ENCODE measurements at places on chromosomes 2 and 18. TPM values are rescaled to one million over a fixed set of nuclear protein-coding genes. Genes with fewer than 3 reads are reported as not detected.
A peak's percentile ranks its signal among the peaks of the same experiment; 100 is the strongest.

Gene FBXO36
- 7.1 TPM for total RNA-seq

Gene ZBTB14
- 17.3 TPM for total RNA-seq

Gene ANKRD29
- 23.5 TPM for total RNA-seq

Gene C1D
- total RNA-seq: 31.7 TPM

Gene SIX2
- 1.1 TPM for total RNA-seq

Gene DCTN1
- 403 TPM for total RNA-seq

Gene SH3BP4
- 88.5 TPM for total RNA-seq

Gene AQP12B
- not detected for total RNA-seq

Gene HRH4
- total RNA-seq: 0.39 TPM

Gene IL1B
- total RNA-seq: 0.63 TPM

Gene CACNB4
- 82.2 TPM for total RNA-seq

Gene ALLC
- total RNA-seq: 18.5 TPM

Gene PLEKHM3
- 21.9 TPM for total RNA-seq

DNA sequence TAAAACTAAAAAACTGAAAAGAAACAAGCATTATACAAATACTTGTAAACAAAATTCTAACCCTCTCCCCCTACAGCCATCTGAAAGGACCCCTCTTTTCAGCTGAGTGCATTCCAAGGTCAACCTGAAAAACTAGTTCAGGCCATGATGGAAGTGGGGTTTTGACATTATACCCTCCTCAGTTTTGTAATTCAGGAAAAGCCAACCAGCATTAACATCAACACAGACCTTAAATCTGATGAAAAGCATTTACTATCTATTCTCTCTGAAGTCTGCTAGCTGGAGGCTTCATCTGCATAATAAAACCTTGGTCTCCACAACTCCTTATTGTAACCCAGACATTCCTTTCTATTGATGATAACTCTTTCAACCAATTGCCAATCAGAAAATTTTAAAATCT, 302.2 kb downstream of the CNTNAP5 start:
- no peaks in the 10 kb centered on the region for H3K4me1 ChIP-seq
- no peaks in the 10 kb centered on the region for H3K27me3 ChIP-seq
- no peak overlapping the region for H3K27ac ChIP-seq

- H3K4me3 ChIP-seq: no peak overlapping the region
- no peaks in the 10 kb centered on the region for H3K4me1 ChIP-seq
- no peak overlapping the region for H3K27ac ChIP-seq
- H3K36me3 ChIP-seq: no peaks in the 10 kb centered on the region
Observed at GRCh38 chr2:226622484-226622883, 177.1 kb downstream of the IRS1 start.

- H3K27me3 ChIP-seq: no peaks in the 10 kb centered on the region
- H3K4me1 ChIP-seq: no peaks in the 10 kb centered on the region
- DNase-seq: no peak
- H3K27ac ChIP-seq: no peak overlapping the region
Observed at GRCh38 chr2:36919041-36919837, 47.1 kb downstream of the STRN start.

- H3K27ac ChIP-seq: no peak overlapping the region
- H3K4me3 ChIP-seq: no peak overlapping the region
- peak; percentile 37 for DNase-seq
Observed at GRCh38 chr2:73295751-73296400, 2.5 kb upstream of the EGR4 start.

GRCh38 chr2:173969886-173970285, 4.7 kb upstream of the SP3 start:
- H3K4me3 ChIP-seq: no peak overlapping the region
- no peak for DNase-seq
- no peaks in the 10 kb centered on the region for H3K36me3 ChIP-seq
- no peak overlapping the region for H3K27ac ChIP-seq

GRCh38 chr18:53503914-53504441, 720.5 kb downstream of the MBD2 start:
- no peak overlapping the region for H3K4me3 ChIP-seq
- H3K36me3 ChIP-seq: no peaks in the 10 kb centered on the region
- no peaks in the 10 kb centered on the region for H3K4me1 ChIP-seq

DNA sequence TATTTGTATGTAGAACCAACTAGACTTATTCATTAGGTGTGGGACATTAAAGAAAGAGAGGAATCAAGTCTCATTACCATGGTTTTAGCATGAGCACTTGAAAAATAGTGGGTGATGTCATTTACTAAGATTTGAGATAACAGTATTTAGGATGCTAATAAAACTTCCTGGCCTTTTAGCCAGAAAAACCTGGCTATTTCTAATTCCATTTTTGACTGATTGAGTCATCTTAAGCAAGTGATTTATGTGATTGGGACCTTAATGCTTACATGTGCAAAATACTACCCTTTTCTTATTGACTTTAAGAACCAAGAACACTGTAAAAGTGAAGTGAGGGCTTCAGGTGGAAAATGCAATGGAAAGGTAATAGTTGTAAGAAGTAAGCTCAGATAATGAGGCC, 196.8 kb upstream of the SESTD1 start:
- no peak overlapping the region for H3K27ac ChIP-seq
- no peak for DNase-seq
- H3K4me1 ChIP-seq: no peaks in the 10 kb centered on the region
- no peaks in the 10 kb centered on the region for H3K27me3 ChIP-seq

- H3K4me3 ChIP-seq: no peak overlapping the region
- no peaks in the 10 kb centered on the region for H3K27me3 ChIP-seq
Observed at GRCh38 chr18:39019989-39020388, 1454.4 kb upstream of the CELF4 start.

DNA sequence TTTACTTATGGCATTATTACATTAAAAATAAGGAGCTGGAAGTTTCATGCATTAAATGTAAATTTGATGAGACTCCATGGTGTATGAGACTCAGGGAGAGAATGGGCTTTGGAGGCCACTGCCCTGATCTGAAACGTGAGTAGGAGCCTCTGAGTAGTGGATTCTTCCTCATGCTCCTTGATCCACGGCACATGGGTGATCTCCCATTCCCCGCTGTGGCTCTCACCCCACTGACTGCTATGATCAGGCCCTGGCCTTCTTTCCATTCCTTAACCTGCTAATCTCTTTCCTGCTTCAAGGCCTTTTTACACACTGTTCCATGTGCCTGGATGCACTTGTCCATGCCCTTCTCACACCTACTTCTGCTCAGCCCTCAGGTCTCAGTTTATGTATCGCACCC, 68.4 kb downstream of the SMAD7 start:
- H3K4me1 ChIP-seq: no peaks in the 10 kb centered on the region
- no peaks in the 10 kb centered on the region for H3K27me3 ChIP-seq
- H3K36me3 ChIP-seq: no peaks in the 10 kb centered on the region
- H3K4me3 ChIP-seq: no peak overlapping the region

GRCh38 chr18:44799382-44799906, 118.8 kb downstream of the SETBP1 start:
- H3K4me3 ChIP-seq: no peak overlapping the region
- no peak overlapping the region for H3K27ac ChIP-seq
- H3K36me3 ChIP-seq: no peaks in the 10 kb centered on the region
- no peak for DNase-seq

- DNase-seq: no peak
- no peaks in the 10 kb centered on the region for H3K27me3 ChIP-seq
- H3K4me3 ChIP-seq: no peak overlapping the region
- H3K4me1 ChIP-seq: no peaks in the 10 kb centered on the region
- no peak overlapping the region for H3K27ac ChIP-seq
- H3K36me3 ChIP-seq: no peaks in the 10 kb centered on the region
Observed at GRCh38 chr2:15825276-15825980, 114.9 kb upstream of the MYCN start.

DNA sequence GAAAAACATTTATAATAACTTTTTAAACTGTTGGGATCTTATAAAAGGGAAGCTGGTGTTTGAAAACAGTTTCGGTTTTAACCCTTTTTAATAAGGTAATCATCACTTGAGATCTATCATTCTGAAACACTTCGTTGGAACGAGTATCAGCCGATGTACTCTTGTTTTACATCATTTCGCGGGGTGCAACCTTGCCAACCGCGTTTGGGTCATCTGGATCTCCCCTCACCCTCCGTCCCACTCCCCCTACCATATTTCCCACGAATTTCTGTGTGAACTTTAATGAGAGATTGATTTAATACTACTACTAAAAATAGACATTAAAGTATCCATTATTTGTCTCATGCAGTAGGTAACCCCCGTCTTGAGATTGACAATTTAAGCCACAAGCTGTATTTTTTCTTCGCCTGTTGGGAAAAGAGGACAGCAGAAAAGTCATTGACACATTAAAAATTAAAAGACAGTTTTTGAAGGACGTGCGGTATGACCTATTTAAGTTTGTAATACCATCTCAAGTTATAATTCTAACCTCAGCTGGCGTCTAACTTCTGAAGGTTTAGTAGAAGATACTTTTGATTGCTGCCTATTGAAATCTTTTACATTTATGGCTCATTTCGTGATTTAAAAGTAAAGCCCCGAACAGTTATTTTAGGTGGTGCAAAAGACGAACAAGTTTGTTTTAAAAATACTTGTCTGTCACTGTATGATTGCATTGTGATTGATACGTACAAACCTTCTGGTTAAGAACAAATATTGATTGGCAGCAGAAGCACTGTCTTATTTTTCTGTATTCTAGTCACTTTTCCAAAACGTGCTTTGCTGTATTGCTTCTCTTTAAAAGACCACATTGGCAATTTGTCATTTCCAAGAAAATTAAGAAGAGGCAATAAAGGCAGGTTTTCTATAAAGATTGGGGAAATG, 1.5 kb downstream of the CREB1 start:
- H3K27me3 ChIP-seq: no peaks in the 10 kb centered on the region
- H3K4me1 ChIP-seq: peaks cover 37% of the 10 kb centered on the region
- peak overlapping the region; percentile 98 for H3K27ac ChIP-seq
- H3K4me3 ChIP-seq: peak overlapping the region; percentile 71

DNA sequence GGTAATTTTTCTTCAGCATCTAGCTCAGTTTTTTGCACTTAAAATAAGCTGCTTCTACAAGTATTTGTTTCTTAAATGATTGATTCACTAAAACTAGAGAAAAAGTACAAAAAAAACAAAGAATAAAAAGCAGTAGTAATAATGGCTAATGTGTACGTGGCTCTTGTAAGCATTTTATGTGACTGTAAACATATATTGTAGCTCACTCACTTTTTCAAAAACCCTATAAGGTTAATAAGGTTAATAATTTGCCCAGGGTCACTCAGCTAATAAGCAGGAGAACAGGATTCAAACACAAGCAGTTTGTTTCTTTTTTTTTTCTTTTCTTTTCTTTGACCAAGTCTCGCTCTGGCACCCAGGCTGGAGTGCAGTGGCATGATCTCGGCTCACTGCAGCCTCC, 67.5 kb downstream of the RMDN2 start:
- H3K27ac ChIP-seq: no peak overlapping the region
- no peaks in the 10 kb centered on the region for H3K27me3 ChIP-seq
- no peaks in the 10 kb centered on the region for H3K4me1 ChIP-seq

- H3K4me1 ChIP-seq: no peaks in the 10 kb centered on the region
- no peak overlapping the region for H3K4me3 ChIP-seq
- DNase-seq: no peak
- H3K27ac ChIP-seq: no peak overlapping the region
- no peaks in the 10 kb centered on the region for H3K36me3 ChIP-seq
- no peaks in the 10 kb centered on the region for H3K27me3 ChIP-seq
Observed at GRCh38 chr2:52934920-52935640, 832.5 kb upstream of the CHAC2 start.

DNA sequence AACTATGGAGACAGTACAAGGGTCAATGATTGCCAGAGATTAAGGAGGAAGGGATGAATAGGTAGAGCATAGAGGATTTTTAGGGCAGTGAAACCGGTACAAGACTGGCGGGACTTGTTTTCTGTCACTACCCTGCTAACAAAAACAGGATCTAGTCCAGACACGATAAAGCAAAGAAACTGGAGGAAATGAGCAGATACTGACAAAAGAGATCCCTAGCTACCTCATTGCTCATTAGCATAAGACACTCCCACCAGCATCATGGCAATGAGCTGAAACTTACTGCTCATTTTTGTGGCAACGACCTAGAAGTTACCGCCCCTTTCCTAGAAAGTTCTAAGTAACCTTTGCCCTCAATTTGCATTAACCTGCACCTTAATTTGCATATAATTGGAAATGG, 131.2 kb downstream of the ETAA1 start:
- no peak overlapping the region for H3K27ac ChIP-seq
- no peaks in the 10 kb centered on the region for H3K27me3 ChIP-seq
- H3K36me3 ChIP-seq: no peaks in the 10 kb centered on the region
- H3K4me1 ChIP-seq: no peaks in the 10 kb centered on the region
- DNase-seq: no peak

DNA sequence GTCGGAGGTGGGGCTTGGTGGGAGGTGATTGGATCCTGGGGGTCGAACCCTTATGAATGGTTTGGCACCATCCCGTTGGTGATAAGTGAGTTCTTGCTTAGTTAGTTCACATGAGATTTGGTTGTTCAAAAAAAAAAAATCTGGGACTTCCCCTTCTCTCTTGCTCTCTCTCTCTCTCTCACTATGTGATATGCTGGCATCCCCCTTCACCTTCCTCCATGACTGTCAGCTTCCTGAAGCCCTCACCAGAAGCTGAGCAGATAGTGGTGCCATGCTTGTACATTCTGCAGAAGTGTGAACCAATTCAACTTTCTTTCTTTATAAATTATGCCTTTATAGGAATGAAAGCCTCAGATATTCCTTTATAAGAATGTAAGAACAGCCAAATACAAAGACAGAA, 269.7 kb upstream of the APCDD1 start:
- no peak overlapping the region for H3K4me3 ChIP-seq
- no peaks in the 10 kb centered on the region for H3K4me1 ChIP-seq
- H3K27ac ChIP-seq: no peak overlapping the region
- DNase-seq: no peak
- H3K36me3 ChIP-seq: no peaks in the 10 kb centered on the region
- no peaks in the 10 kb centered on the region for H3K27me3 ChIP-seq

DNA sequence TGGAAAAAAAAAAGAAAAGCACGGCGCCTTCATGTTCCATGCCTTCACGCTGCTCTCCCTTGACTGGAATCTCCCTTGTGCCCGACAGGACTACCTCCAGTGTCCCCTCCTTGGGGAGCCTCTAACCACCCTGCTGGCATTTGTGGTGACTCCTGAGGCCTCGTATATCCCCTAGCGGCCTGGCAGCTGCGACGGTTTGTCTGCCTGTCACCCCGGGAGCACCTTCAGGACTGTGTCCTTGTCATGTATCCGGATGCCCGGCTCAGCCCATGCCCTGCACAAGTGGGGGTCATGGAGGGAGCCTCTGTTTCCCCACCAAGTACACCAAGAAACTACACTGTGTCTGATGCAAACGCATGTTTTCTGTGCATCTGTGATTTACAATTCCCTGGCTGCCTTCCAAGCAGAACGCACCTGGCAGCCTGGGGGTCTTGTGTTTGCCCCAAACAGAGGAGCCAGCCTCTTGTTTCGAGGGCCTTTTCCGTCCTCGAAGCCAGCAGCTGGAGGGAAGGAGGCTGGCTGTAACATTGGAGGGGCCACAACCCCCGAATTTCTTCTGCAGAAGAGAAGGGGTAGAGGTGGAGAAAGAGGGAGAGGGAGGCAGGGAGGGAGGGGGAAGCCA, 18.9 kb downstream of the TWIST2 start:
- no peak overlapping the region for H3K4me3 ChIP-seq
- no peaks in the 10 kb centered on the region for H3K27me3 ChIP-seq
- peaks cover 25% of the 10 kb centered on the region for H3K4me1 ChIP-seq

DNA sequence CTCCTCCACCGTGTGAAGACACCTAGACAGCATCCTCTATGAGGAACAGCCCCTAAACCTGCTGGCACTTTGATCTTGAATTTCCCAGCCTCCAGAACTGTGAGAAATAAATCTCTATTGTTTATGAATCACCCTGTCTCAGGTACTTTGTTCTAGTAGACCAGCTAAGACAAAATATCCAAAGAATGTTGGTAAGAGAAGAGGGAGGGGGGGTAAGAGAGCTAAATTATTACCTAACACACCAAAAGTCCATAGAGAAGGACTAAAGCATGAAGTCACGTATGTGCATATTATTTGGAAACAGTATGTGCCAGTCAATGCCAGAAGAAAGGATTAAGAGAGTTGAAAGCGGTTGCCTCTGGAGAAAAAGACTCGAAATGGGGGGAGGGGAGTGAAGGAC, 211.0 kb downstream of the SP3 start:
- no peaks in the 10 kb centered on the region for H3K4me1 ChIP-seq
- H3K36me3 ChIP-seq: no peaks in the 10 kb centered on the region
- H3K4me3 ChIP-seq: no peak overlapping the region
- DNase-seq: no peak
- no peak overlapping the region for H3K27ac ChIP-seq

All from testis (tissue), 5 donors.